ENCODE measurements at places on chromosomes 7 and 10. TPM values are rescaled to one million over a fixed set of nuclear protein-coding genes. Genes with fewer than 3 reads are reported as not detected.

Gene SYT15
- total RNA-seq = 0.92 TPM

Gene GARIN1A
- 0.43 TPM for total RNA-seq

Gene VDAC2
- total RNA-seq = 140 TPM

Gene PTF1A
- total RNA-seq = not detected

Gene PNLIP
- not detected for total RNA-seq

Gene NKX1-2
- not detected for total RNA-seq

Gene CDHR3
- total RNA-seq = 3.8 TPM

Gene TRPV5
- not detected for total RNA-seq

Gene MET
- 12.9 TPM for total RNA-seq

Gene CASD1
- 11.4 TPM for total RNA-seq

Gene HOXA4
- 0.14 TPM for total RNA-seq
